ENCODE measurements at places on chromosomes 1 and 21.

DNA sequence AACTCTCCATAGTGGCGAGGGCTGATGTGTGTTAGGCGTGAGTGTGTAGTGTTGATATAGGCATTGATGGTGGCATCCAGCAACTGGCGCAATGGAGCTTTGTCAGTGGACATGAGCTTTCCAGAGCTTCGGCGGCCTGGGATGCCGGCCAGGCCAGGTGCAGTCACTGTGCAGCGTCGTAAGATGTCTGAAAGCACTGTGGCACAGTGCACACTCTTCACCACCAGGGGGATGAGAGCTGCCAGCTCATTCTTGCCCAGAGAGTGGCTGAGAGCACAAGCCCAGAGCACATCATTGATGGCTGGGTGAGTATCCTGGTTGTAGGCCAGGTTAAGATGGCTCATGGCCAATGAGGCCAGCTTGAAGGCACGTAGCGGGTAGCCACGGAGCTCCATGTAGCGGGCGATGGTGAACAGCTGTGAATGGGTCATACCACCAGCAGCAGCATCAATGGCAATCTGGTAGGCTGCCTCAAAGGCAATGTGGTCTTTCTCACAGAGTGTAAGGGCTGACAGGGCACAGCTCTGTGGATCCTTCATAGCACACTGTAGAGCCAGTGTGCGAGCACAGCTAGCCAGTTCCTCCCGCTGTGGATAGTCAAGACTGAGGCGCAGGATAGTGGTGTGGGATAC, 6.7 kb downstream of the UROD start:
- DNase-seq: peak; percentile 56

GRCh38 chr1:74161497-74161896, 36.5 kb downstream of the LRRIQ3 start:
- DNase-seq: no peak

GRCh38 chr1:72442262-72442661, 159.9 kb upstream of the NEGR1 start:
- no peak for DNase-seq

DNA sequence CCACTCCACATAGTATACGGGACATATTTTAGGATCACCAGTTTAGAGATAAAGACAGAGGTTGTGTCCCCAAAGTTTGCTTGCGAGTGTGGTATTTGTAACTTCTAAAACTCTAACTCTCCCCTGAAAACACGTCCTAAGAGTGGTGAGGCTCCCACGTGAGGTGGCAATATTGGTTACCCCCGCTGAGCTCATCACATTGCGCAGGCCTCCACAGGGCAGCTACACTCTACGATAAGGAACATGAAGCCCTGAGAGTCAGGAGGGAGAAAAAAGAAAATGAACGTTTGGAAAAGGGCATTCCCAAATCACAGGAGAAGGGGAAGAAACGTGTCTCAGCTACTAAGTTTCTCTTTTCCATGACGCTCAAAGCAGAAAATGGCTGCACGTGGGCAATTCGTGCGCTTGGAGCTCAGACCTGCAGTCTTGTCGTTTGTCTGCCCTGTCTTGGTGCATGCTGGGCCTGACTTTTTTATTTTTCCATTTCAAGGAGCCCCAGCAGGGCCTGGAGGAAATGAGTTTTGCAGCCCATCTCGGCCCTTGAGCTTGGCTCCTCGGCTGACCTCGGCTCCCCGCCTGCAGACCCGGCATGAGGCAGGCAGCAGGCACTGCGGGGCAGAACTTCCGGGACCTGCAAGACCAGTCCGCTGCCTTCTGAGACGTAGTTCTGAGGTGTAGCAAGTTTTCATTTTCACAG, 25.7 kb downstream of the ERG start:
- DNase-seq: no peak

GRCh38 chr1:5727191-5727590, 265.0 kb downstream of the NPHP4 start:
- no peak for DNase-seq

- DNase-seq: no peak
Observed at GRCh38 chr1:231512147-231512698, 16.2 kb upstream of the TSNAX start.

- DNase-seq: no peak
Observed at GRCh38 chr1:1567891-1568291, 6.8 kb downstream of the SSU72 start.

GRCh38 chr1:28456078-28456477, 49.8 kb upstream of the RCC1 start:
- no peak for DNase-seq

DNA sequence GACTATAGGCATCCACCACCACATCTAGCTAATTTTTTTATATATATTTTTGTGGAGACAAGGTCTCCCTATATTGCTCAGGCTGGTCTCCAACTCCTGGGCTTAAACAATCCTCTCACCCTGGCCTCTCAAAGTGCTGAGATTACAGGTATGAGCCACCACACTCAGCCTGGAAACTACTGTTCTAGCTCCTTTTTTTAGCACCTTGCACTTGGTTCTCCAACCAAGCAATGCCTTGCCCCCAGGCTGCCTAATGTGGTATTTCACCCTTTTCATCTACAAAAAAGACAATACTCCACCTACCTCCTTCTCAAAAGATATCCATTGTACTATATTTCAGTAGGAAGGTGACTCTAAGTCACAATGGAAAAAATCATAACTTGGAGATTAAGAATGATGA, 6.7 kb downstream of the ARNT start:
- no peak for DNase-seq
